ENCODE measurements at places on chromosomes 12 and 14.
A peak's percentile ranks its signal among the peaks of the same experiment; 100 is the strongest.

GRCh38 chr12:106987846-106988245 is 900 bp upstream of the MTERF2 start:
- DNase-seq, result no peak

GRCh38 chr12:55718015-55718414 is 2.2 kb downstream of the BLOC1S1 start:
- DNase-seq, result no peak

GRCh38 chr12:112939761-112940381 is 1.6 kb downstream of the OAS3 start:
- peak; percentile 33 for DNase-seq

- DNase-seq, result no peak
These were observed 6.3 kb downstream of the METAP2 start for GRCh38 chr12:95480230-95480629.

DNA sequence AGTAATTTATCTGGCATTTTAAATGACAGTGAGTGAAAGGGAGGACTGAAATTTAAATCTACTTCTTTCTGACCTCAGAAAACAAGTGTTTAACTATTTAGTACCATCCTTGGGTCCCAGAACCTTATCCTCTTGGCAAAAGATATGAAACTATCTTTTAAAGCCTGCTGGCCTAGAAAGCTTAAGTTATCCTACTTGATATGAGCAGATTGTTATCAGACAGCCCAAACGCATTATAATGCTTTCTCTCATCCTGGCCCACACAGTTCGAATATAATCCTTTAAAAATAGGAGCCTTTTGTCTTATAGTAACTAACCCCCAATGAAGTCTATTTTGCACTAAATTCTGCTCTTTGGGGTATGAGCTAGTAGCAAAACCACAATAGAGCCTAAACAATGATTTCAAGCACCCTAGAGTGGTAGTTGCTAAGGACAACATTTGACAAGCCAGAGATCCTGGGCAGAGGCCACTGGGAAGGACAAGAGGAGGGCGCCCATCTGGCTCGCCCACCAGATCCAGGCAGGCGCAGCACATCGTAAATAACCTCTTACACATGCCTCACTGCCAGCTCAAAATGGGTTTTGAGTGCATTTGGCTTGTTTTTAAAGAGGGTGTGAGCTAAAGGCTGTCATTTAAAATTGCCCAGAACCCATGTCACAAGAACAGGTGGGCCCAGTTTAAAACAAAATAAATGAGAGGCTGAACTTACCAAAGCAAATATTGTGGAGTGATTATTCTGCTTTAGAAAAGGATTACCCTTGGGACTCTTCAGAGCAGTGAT is 37.7 kb upstream of the CRY1 start:
- no peak for DNase-seq

GRCh38 chr12:6056406-6057240 is 67.8 kb downstream of the VWF start:
- no peak for DNase-seq

- peak; percentile 41 for DNase-seq
These were observed 34.7 kb downstream of the CCDC92 start for GRCh38 chr12:123937707-123938591.

DNA sequence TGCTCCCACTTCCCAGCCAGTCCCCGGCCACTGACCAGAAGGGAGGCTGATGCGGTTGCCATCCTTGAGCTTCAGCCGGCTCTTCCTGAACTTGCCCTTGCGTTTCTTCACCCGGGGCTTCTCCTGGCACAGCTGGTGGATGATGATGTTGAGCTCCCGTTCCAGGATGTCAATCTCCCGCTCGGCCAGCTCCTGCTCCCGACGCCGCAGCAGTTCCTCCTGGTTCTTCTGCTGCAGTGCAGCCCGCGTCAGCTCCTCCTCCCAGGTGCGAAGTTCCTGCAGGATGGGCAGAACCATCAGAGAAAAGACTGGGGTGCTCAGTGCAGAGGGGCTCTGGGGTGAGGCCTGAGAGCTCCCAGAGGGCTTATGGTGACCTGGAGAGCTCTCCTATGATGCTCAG is 67.0 kb downstream of the MAP3K9 start:
- no peak for DNase-seq

DNA sequence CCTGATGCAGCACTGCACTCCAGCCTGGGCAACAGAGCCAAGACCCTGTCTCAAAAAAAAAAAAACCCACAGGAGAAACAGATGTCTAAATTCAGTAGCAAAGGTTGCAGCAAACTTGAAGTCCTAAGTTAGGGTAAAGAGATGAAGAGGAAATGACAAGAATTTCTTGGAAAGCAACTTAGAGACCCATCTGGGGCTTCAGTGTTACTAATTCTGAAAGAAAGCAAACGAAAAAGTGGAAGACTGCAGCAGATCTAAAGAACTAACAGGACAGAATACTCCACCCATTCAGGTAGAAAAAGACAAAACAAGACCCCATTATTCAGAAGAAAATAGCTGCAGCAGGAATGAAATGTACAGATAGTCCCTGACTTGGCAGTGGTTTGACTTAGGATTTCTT is 31.9 kb downstream of the RESF1 start:
- no peak for DNase-seq

DNA sequence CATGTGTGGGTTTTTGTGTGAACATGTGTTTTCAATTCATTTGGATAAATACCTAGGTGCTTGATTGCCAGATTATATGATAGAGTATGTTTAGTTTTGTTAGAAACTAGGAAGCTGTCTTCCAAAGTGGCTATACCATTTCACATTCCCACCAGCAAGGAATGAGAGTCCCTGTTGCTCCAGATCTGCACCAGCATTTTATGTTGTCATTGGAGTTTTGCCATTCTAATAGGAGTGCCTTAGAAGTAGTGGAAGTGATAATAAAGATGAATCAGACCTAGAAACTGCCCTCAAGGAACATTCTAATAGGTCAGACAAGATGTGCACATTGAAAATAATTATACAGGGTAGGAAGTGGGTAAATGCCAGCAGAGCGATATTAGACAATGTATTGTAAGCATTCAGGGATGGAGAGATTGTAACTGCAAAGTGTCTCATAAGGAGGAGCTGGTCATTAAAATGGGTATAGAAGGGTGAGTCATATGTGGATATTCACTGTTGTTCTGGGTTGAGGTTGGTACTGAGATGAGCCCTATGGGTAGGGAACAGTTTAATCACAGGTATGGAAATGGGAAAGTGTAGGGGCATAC is 71.4 kb downstream of the MNAT1 start:
- no peak for DNase-seq

GRCh38 chr12:27652174-27652763 is 44.0 kb upstream of the REP15 start:
- peak; percentile 76 for DNase-seq

DNA sequence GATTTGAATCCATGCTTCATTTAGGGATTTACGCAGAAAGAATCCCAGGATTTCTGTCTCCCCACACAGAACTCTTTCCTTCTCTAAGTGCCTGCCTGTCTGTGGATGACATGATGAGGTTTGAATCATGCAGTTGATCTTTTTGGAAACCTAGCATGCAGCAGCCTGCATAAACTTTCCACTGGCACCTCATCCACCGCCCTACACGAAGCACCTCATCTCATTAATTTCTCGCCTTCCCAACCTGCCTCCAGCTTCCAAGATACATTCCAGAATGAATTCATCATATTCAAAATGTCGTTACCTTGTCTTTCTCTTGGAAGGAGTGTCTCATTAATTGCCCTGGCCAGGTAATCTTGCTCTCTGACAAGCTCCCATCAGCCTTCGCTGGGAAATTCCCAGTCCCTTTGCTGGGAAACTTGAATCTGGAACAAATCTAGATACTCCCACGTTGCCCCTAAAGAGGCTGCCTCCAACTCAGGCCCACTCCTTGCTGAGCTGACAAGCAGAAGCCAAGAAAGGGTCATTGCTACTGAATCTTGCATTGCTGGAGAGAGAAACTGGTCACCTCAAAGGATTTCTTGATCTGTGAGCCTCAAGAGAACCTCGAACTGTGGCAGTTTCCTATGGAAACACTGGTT is 48.2 kb downstream of the SERPINA3 start:
- DNase-seq, result no peak

DNA sequence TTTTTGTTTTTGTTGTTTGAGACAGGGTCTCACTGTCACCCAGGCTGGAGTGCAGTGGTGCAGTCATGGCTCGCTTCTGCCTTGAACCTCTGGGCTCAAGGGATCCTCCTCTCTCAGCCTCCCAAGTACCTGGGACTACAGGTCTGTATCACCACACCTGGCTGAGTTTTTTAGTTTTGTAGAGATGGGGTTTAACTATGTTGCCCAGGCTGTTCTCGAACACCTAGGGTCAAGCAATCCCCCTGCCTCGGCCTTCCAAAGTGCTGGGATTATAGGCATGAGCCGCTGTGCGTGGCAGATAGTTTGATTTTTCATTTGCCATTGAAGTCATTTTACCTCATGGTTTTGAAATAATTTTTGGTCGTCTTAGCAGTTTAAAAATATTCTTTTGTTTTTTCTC is 94.3 kb upstream of the EIF5 start:
- DNase-seq, result no peak

GRCh38 chr14:103629503-103630121 is 601 bp downstream of the KLC1 start:
- peak; percentile 55 for DNase-seq

DNA sequence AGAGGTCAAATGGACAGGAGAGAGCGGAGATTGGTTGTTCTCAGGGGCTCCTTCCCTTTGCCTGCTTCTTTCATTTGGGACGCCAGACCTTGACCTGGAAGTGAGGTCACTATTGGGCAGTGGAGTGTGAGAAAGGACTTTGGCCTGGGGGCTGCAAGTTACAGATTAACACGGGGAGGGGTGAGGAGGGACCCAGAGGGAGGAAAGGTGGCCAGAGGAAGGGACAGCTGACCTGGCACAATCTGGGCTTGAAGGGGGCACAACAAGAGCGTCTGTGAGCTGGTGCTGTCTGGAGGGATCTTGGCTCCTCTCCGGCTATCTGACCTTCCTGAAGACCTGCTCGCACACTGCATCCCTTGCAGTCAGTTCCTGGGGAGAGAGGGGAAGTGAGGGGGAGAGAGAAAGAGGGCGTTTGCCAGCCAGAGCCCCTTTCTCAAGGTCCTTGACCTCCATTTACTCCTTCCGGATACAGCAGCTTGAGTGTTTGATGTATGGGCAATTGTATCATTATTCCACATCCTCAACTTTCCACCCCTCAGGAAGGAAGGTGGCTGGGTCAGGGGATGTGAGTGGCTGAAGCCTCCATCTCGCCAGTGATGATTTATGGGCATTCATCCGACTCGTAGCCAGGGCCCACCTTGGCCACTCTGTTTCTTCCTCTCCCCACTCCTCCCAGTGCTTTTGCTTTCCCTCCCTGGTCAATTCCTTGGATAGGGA is 4.7 kb downstream of the RBP5 start:
- no peak for DNase-seq

DNA sequence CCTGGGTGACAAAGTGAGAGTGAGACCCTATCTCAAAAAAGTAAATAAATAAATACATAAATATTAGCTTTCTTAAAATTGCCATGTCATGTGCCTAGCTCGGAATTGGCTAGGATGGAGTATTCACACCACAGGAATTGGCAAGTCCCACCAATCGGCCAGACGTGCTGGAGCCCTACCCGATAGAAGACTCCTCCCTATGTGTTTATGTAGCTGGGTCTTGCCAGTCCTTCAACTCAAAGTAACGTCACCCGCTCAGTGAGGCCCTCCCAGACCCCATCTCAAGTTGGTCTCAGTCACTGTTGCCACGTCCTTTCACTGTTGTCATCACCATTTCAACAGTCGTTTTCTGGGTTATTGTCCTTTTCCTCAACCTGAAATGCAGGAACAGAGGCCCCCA is 20.2 kb downstream of the VRTN start:
- DNase-seq, result no peak

DNA sequence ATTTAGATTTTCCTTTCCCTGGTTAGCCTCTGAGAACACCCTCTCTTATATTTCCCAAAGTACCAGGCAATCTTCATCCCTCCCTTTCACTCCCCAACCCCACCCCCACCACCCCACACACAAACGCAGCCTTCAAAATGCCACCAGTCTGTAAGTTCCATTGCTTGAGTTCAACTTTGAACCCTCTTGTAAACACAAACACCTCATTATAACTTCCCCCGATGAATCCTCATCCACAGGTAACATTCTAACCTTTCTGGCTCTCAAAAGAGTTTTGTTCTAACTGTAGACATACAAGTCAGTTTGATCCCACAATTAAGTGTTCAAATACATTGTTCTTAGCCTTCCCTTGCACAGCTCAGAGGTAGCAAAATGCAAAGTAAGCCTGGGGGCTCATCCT is 199.4 kb upstream of the FOXN3 start:
- DNase-seq, result no peak

- no peak for DNase-seq
These were observed 14.9 kb downstream of the DCAF5 start for GRCh38 chr14:69137843-69138535.

DNA sequence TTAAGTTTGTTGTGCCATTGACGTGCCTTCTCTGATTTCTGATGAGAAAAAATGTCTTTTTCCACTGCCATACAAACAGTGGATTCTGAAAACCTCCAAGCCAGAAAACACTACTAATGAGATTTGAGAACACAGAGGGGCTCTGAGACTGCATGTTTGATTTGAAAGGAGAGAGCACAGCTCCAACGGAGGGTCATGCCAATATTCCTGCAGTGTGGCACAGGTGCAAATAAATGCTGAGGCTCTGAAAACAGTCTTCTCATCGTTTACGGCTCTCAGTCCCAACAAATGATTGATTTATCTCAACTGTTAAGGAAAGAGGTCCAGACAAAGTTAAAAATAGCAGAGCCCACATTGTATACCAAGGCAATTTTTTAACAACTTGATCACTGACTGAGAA is 128.7 kb downstream of the KCNH5 start:
- DNase-seq, result no peak

GRCh38 chr14:45810152-45810872 is 557.3 kb upstream of the MIS18BP1 start:
- peak; percentile 78 for DNase-seq

- DNase-seq, result peak; percentile 67
These were observed 723.4 kb downstream of the TRHDE start for GRCh38 chr12:72995616-72996015.

DNA sequence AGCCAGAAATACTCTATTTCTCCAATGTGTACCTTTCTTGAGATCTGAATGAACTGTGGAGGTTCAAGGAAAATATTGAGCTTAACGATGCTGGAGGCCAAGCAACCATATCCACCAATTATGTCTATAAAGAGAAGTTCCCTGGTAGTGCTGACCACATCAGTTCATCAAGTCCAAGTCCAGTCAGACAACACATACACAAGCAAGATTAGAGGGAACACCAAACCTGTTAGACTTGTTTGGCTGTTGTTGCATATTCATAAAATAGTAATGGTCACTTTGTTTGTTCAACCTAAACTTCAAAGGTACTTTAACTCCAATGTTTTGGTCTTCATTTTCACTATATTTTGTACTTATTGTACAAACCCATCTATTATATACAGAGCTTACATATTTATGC is 81.6 kb downstream of the LMO3 start:
- DNase-seq, result peak; percentile 31

GRCh38 chr14:35252451-35252868 is 39.7 kb upstream of the PSMA6 start:
- no peak for DNase-seq

- DNase-seq, result no peak
These were observed 10.2 kb downstream of the BDKRB2 start for GRCh38 chr14:96214793-96215192.

- DNase-seq, result peak; percentile 56
These were observed 45.4 kb upstream of the USP15 start for GRCh38 chr12:62214846-62215245.

- no peak for DNase-seq
These were observed 27.1 kb downstream of the BMAL2 start for GRCh38 chr12:27359578-27360340.

Data from OCI-M1 (cell line).